ENCODE measurements at places on chromosomes 11 and 22. TPM values are rescaled to one million over a fixed set of nuclear protein-coding genes. Genes with fewer than 3 reads are reported as not detected.

- peak; percentile 74 for DNase-seq
Observed at GRCh38 chr11:10657308-10658271, 36.0 kb downstream of the IRAG1 start.

GRCh38 chr11:128579798-128580504 is 7.4 kb downstream of the ETS1 start:
- DNase-seq, result no peak

GRCh38 chr11:76638270-76639197 is 32.0 kb downstream of the LRRC32 start:
- peak; percentile 12 for DNase-seq

DNA sequence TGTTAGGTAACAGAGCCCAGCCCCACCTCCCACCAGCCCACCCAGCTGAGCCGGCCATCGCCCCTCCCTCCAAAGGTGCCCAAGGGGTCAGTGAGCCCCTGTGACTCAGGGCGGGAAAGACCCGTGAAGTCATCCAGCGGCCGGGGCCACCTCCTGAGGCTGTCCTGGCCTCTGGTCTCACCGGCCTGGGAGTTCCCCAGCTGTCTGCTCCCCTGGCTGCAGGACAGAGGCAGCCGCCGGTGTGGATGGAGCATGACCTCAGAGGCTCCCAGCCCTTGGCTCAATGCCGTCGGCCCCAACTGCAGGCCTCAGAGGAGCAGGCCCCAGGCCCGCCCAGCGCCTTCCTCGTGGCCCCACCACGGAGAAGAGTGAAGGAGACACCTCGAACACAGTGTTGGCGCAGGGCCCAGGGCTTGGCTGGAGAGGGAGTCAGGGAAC is 28.7 kb downstream of the RPL3 start:
- DNase-seq, result peak; percentile 79

DNA sequence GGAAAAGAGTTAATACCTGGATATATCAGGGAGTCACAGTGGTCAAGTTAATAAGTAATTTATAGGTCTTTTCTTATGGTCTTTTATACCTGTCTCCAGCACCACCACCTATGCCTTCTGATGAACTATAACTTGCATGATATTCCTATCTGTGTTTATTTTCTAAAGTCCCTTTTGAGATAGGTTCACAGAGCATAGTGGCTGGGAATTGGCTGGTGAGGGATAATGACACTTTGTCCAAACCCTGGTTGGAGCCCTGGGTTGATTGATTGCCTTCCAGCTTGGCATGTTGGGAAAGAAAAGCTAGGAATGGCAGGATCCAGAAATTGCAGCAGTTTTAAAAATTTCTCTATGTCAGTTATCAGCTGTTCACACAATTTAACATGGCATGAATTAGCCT is 23.2 kb downstream of the HIPK3 start:
- DNase-seq, result no peak

- no peak for DNase-seq
Observed at GRCh38 chr11:27184458-27185312, 144.1 kb downstream of the BBOX1 start.

GRCh38 chr11:126477535-126478305 is 122.2 kb downstream of the ST3GAL4 start:
- DNase-seq, result no peak

DNA sequence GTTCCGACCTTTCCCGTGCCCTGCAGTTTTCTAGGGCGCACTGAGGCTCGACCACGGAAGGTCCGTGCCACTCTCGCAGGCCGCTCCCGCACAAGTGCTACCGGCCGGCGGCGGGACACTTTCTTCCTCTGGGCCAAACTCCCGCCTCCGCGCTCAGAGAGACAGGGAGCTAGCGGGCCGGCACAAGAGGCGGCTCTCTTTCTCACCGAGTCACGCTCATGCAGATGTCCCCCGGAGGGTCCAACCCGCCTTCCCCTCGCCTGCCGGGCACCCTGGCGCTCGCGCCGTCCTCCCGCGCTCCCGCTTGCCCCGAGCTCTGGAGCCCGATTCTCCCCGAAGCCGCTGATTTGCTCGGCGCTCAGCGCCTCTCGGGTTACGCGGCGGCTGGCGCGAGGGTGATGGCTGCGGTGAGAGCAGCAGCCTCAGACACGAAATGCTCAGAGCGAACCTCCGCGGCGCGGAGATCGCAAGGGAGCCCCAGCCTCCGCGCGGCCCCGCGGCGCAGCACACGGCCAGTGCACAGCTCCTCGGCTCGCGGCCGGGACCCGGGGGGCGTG is 1.0 kb downstream of the LMO1 start:
- DNase-seq, result peak; percentile 62

DNA sequence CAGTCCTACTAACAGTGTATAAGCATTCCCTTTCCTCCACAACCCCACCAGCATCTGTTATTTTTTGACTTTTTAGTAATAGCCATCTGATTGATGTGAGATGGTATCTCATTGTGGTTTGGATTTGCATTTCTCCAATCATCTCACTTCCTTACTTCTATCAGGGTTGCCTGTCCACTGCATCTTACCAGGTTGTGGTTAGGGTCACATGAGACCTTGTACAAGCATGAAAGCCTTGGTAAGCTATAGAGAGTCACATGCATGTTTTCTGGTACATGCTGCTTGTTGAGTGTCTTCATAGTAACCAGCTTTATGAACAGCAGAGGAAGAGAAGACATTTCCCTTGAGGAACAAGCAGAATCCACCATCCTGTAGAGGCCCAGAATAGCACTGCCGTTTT is 102.9 kb upstream of the PAX6 start:
- DNase-seq, result no peak

- DNase-seq, result peak; percentile 49
Observed at GRCh38 chr11:10351765-10352641, 47.1 kb downstream of the ADM start.

DNA sequence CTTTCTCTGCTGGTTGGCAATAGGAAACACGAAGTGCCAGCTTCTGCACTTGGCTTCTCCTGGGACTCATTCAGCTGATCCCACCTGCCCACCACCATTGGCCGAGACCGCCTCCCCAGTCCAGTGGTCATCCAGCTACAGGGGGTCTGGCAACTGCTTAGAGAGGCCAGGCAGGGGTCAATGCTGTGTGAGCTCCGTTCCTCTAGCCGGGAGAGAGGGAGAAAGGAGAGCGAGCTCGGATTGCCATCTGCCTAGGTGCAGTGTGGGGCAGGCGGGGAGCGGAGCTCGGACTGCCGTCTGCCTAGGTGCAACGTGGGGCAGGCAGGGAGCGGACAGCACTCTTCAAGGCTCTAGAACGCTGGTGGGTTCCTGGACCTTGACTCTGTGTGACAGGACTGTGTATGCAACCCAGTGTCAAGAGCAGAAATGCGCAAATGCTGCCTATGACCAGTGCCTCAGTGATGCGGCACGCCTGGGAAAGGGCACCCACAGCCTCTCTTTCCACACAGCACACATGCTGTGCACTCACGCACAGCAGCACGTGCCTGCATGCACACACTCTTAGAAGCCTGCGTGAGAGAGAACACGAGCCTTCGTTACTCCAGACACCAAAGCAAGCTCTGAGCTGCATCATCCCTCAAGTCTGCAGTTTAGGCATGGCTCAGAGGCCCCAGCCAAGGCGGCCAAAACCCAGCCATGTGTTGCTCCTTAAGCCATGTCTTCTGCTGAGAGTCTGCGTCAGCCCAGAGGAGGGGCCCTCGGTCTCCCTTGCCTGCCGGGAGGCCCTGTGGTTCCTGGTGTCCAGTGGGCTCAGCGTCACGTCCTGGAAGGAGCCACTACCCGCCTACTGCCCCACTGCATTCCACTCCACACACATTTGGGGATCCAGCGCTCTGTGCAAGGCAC is 26.8 kb upstream of the JAM3 start:
- DNase-seq, result no peak

GRCh38 chr11:120306519-120307242 is 18.4 kb upstream of the TLCD5 start:
- no peak for DNase-seq

DNA sequence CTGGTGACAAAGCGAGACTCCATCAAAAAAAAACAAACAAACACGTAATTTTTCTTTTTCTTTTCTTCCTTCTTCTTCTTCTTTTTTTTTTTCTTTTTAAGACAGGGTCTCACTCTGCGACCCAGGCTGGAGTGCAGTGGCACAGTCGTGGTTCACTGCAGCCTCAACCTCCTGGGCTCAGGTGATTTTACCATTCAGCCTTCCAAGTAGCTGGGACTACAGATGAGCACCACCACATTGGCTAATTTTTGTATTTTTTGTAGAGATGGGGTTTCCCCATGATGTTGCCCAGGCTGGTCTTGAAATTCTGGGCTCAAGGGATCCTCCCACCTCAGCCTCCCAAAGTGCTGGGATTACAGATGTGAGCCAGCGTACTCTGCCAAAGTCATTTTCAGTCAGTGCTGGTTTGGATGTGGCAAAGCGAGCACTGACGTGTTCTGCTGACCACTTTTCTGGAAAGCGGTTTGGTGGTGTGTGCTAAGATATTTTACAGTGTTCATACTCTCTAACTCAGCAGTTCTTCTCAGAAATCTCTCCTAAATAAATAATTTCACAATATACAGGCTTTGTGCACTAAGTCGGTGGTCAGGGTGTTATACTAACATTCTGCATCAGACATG is 10.7 kb downstream of the FAM118A start:
- DNase-seq, result no peak

GRCh38 chr22:29128891-29129807 is 56.3 kb downstream of the KREMEN1 start:
- no peak for DNase-seq

GRCh38 chr11:66685276-66686099 is 7.8 kb upstream of the RBM4B start:
- DNase-seq, result peak; percentile 19

GRCh38 chr11:134260503-134260902 is 7.1 kb downstream of the ACAD8 start:
- no peak for DNase-seq

Gene C11orf16
- not detected for total RNA-seq

Gene OR10G6
- not detected for total RNA-seq

Gene LSP1
- total RNA-seq, result 313 TPM

Gene HIKESHI
- 48.2 TPM for total RNA-seq

Gene ACTN3
- total RNA-seq, result not detected

All from adrenal gland (tissue), 19 donors.